Kidney capillary endothelial cell (primary cell): ENCODE measurements at places on chromosomes 7 and 10.

DNA sequence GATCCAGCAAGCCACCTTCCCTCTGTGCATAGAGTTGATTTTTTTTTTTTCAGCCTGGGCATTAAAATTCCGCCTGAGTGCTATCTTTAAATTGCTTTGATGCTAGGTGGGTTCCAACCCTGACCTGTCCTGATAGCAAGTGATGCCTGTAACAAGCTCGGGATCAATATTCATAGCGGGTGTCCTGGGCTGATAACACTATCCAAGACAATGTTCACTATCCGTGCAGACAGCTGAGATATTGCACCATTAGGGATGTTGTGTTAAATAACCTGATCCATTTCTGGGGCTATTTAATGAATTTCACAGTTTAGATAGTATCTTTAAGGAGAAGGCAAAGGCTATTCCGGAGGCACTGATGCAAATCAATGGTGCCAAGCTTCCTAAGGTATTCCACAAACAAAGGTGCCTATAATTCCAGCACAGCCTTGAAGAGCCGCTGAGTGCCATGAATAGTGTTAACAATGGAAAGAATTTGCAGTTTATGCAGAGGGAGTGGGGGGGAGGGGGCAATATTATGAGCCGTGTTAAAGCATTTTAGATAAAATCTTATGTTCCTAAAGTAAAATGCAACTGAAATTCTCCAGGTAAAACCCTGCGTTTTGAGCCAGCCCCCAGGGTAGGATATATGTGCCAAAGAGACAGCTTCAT lies 4.2 kb upstream of the NKX1-2 start:
- no peak for DNase-seq

- no peak for DNase-seq
Measured at GRCh38 chr10:113450906-113451305, 101.9 kb upstream of the HABP2 start.

DNA sequence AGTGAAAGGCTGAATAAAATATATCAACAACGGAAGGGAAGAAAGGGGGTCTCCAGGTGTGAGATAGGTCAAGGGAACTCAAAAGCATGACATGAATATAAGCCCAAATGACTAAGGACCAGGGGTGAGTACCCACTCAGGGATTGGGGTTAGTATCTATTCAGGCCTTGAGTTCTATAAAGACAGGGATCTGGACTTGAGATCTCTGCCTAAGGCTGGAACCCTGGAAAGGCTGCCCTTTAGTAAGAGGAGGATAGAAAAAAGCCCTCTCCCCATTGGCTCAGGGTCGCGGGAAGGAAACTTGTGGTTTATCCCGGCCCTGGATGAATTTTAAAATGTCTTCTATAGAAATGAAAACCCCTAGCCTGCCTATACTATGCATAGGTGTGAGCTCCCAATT lies 2.4 kb upstream of the ITPRIP start:
- DNase-seq: no peak

- no peak for DNase-seq
Measured at GRCh38 chr7:50300336-50300735, 4.2 kb upstream of the IKZF1 start.

DNA sequence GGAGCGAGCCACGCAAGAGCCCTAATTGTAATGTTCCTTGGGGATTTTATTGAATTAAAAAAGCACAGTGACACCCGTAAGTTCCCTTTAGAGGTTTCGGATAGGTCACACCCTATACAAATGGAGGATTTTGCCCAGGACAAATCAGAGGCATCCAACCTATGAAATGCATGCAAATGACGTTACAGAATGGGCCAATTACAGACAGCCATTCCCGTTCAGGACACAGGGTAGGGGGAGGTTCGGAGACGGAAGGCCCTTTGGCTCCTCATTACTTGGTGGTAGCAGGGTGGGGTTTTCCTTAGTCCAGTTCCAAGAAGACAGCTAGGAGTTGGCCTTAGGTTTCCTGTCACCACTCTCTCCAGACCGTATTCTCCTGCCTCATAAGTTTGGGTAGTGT lies 754.1 kb downstream of the IPMK start:
- no peak for DNase-seq

GRCh38 chr7:120394595-120394994 lies 121.6 kb downstream of the KCND2 start:
- no peak for DNase-seq

- DNase-seq: peak; percentile 70
Measured at GRCh38 chr7:101602484-101603241, 26.4 kb downstream of the MYL10 start.

- DNase-seq: no peak
Measured at GRCh38 chr7:77985232-77985973, 186.8 kb downstream of the PHTF2 start.
